ENCODE measurements at places on chromosomes 4 and X.

GRCh38 chr4:83208371-83209365 lies 75.9 kb downstream of the COQ2 start:
- no peak for DNase-seq

- no peak for DNase-seq
Measured at GRCh38 chr4:24551492-24552289, 32.7 kb downstream of the DHX15 start.

GRCh38 chr4:183969596-183969995 lies 64.5 kb downstream of the STOX2 start:
- no peak for DNase-seq

GRCh38 chr4:110898290-110898689 lies 275.4 kb upstream of the PITX2 start:
- no peak for DNase-seq

GRCh38 chrX:133249266-133250058 lies 31.3 kb upstream of the TFDP3 start:
- no peak for DNase-seq

DNA sequence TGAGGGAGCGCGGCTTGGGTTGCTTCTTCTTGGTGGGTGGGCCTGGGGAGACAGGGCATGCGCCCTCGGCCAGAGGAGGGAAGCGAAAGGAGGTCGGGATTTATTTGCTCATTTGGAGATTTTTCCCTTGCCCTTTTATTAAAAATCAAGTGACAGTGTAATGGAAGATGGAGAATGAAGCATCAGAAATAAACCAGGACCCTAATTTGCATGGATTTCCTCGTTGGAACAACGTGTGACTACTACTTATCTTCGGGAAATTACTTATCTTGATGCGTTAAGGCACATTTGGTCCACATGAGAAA lies 709 bp upstream of the CLOCK start:
- peak; percentile 68 for DNase-seq

DNA sequence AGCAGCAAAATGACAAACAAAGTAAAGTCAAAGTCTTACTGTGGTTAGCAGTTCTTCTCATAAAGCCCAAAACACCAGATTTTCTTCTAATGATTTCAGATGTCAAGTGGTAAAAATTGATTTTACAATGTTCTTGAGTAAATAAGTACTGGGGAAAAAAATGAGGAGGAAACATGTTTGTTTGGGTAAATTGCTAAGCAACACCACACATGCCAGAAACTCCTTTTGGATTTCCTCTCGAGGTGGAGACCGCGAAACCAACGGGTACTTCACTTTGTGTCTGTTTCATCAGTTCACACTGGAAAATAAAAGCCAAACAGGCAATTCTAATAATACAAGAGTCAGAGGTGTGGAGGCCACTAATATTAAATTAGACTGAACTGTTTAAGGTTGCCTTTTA lies 4.6 kb upstream of the PKD2 start:
- DNase-seq = peak; percentile 2

- DNase-seq = no peak
Measured at GRCh38 chr4:77854431-77855111, 8.1 kb upstream of the MRPL1 start.

DNA sequence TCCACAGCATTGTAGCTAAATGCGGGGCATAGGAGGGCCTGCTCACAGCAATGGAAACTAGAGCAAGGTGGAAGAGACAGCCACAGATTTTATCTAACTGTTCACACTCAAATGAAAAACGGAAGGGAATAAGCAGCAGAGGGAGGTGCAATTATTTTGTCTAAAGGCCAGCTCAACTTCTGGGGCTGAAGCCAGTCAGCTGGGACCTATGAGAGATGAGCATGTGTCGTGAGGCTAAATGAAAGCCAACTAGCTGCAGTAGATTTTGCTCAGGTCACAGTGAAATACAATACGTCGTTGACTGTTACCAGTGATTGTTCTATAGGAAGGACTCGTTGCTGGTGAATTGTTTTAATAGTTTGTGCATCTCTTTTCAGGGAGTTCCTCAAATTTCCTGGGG lies 26.4 kb upstream of the FGFBP2 start:
- no peak for DNase-seq

- no peak for DNase-seq
Measured at GRCh38 chr4:10841697-10842096, 157.1 kb upstream of the CLNK start.

DNA sequence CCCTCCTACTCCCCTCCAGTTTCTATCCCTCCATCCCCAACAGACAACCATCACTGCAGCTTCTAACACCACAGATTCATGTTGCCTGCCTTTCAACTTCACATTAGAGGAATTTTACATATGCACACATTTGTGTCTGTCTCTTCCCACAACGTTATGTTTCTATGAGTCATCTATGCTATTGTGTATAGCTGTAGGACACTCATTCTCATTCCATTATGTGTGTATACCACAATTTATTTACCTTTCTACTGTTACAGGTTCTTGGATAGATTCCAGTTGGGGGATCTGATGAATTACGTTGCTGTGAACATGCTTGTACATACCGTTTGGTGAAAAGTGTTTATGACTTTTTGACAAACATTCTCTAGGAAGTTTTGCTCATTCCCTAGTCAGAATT lies 58.8 kb upstream of the TRPC3 start:
- no peak for DNase-seq

DNA sequence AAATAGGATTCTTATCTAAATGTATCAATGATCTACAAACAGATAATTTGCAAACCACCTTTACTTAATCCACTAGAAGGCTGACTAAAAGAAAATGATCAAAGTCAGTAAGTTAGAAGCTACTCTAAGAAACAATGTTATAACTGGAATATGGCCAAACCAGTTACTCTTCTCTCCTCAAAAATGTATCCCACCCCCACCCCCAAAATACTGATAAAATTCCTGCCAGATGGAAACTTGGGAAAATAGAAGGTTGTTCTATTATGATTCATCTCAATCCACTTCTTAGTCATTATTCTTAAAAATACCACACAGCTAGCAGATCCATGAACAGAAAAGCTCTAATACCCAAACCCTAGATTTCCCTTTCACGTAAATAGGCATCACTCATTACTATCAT lies 206.4 kb downstream of the KLHL13 start:
- DNase-seq = no peak

- DNase-seq = no peak
Measured at GRCh38 chr4:102693262-102693850, 67.4 kb downstream of the MANBA start.

GRCh38 chr4:52019936-52020657 lies at the start of gene LRRC66:
Gene LRRC66, minus strand, starts transcription at chr4:52020363. Its CDS starts 2,750 bp downstream, at chr4:52017613.
- DNase-seq = no peak

DNA sequence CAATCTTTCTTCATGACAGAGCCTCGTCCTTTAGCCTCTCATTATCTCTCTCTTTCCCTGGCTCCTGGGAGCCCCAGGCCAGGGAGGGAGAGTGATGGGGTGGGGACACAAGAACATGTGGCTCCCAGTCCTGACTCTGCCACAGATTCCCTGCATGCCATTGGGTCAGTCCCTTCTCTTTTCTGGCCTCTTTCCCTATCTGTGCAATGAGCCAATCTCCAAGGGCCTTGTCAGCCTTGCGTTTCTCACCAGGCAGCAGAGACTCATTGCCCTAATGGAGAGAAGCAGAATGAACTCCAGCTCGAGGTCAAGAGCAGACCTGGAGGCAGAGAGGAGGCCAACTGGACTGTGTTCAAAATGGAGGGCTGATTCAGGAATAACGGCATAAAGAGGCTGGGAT lies 38.4 kb upstream of the PJA1 start:
- DNase-seq = no peak

DNA sequence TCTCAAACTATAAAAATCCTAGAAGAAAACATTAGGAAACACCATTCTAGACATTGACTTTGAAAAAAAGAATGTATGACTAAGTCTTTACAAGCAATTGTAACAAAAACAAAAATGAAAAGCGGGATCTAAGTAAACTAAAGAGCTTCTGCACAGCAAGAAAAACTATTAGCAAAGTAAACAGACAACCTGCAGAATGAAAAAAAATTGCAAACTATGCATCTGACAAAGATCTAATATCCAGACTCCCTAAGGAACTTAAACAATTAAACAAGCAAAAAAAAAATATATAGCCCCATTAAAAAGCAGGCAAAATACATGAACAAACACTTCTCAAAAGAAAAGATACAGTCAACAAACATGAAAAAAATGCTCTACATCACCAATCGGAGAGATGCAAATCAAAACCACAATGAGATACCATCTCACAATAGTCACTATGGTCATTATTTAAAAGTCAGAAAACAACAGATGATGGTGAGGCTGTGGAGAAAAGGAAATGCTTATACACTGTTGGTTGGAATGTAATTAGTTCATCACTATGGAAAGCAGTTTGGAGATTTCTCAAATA lies 168.1 kb downstream of the EPHA5 start:
- DNase-seq = no peak

- DNase-seq = no peak
Measured at GRCh38 chr4:170414961-170415360, 325.2 kb upstream of the AADAT start.

GRCh38 chr4:68489338-68489737 lies 42.1 kb downstream of the TMPRSS11E start:
- DNase-seq = no peak

GRCh38 chr4:43651991-43652390 lies 759.5 kb downstream of the GRXCR1 start:
- DNase-seq = no peak

GRCh38 chr4:29046781-29047180 lies 1673.4 kb upstream of the PCDH7 start:
- no peak for DNase-seq

DNA sequence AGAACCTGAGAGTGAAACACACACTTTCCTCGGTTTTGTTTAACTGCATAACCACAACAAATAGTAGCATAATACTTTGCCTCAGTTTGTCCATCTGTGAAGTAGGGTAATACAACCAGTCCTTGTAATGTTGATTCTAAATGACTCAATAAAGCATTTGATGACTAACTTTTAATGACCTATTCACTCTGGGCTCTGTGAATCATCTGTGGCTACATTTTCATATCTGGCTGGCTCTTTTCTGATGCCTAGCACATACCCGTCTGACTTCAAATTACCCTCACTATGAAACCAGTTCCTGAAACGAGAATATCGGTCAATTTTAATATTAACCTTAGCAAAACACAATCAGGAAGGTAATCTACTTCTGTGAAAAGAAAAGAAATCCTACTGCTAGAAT lies 151.0 kb downstream of the SH2D1A start:
- no peak for DNase-seq

GRCh38 chr4:76011700-76012387 lies 4.5 kb upstream of the CXCL9 start:
- no peak for DNase-seq

DNA sequence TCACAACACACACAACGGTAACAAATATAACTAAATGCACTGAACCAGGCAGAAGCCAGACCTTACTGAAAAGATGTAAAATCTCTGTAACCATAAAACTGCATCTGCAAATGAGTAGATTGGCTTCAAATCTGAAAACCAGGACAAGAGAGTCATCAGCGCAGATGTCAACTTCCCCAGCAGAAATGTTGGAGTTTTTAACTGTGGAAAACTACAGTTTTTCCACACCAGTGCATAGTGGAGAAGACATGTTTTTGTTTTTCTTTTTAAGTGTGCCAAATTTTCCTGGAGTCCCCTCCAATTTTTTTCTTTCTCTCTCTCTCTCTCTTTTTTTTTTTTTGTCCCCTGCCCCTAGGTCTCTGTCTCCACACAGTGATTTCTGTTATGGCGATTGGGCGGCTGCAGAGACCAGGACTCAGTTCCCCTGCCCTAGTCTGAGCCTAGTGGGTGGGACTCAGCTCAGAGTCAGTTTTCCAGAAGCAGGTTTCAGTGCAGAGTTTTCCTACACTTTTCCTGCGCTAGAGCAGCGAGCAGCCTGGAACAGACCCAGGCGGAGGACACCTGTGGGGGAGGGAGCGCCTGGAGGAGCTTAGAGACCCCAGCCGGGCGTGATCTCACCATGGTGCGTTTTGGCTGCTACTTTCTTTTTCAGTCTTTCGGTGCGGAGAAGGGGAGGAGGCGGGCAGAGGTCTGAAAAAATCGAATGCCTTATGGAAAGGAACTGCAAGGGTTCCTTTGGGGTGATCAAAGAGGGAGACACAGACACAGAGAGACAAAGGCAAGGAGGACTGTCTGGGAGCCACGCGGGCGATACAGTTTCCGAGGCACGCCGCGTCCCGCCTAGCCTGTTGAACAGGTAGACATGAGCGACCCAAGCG lies at the start of gene GUCY1A1:
GUCY1A1 (plus strand) TSS at position 505 of the 878 bp plus-strand sequence. CDS start 30,020 bp downstream, outside the sequence.
- DNase-seq = peak; percentile 52

GRCh38 chr4:92387459-92388069 lies 83.8 kb downstream of the GRID2 start:
- peak; percentile 19 for DNase-seq

DNA sequence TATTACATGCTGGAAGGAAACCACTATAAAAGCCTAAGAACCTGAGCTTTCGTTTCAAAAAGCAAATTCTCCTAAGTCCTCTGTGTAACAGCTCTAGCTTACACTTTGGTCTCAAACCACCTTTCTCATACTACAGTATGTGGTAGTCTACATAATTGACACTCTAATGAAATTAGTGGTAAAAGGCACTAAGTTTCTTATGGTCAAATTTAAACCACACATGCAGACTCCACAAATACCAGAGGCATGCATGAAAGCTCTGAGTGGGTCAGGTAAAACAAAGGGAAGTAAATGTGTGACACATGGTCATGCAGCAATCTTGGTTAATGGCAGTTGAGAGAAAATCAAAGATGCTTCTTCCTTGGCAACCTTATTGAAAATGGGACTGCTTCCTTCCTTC lies 187.8 kb downstream of the CCNG2 start:
- no peak for DNase-seq

- DNase-seq = no peak
Measured at GRCh38 chr4:151031831-151032605, 16.9 kb upstream of the LRBA start.

- peak; percentile 6 for DNase-seq
Measured at GRCh38 chr4:99504804-99505502, 5.9 kb upstream of the C4orf17 start.

DNA sequence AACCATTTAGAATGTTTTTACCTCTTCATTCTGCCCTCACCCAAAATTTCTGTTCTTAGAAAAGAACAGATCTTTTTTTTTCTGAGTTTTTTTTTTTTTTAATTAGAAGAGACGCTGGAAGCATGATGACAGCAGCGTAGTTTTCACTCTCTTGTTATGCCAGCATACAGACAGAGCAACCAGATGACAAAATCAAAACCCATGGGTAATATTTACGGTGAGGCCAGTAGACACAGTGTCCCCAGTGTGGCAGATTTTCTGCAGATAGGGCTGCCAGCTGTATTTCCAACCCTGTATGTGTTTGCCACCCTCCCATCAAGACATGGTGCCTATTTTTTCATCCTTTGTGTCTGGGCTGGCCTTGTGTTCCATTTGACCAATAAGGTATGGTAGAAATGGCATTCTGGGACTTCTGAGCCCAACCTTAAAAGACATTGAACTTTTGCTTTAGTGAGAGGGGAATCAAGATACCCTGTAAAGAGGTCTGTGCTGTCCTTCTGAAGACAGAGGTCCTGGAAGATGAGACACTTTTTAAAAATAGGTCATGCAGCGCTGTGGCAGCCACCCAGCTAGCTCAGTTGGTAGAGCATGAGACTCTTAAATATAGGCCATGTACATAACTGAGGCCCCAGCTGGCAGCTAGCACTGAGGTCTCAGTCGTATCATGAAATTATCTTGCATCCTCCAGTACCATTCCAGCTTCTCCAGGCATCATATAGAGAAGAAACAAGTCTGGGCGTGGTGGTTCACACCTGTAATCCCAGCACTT lies 6.7 kb upstream of the ZNF41 start:
- no peak for DNase-seq

GRCh38 chr4:2786794-2787229 lies 6.1 kb upstream of the SH3BP2 start:
- no peak for DNase-seq

Data from NCI-H2081 (cell line).